ENCODE measurements at places on chromosomes 2 and 18. TPM values are rescaled to one million over a fixed set of nuclear protein-coding genes. Genes with fewer than 3 reads are reported as not detected.

Gene VSNL1
- 88.3 TPM for total RNA-seq

- H3K27ac ChIP-seq, result no peak overlapping the region
- peaks cover 97% of the 10 kb centered on the region for H3K36me3 ChIP-seq
- H3K27me3 ChIP-seq, result no peaks in the 10 kb centered on the region
- DNase-seq, result no peak
- H3K4me1 ChIP-seq, result no peaks in the 10 kb centered on the region
These were observed 59.7 kb upstream of the PDK1 start for GRCh38 chr2:172496160-172496608.

- H3K27me3 ChIP-seq, result no peaks in the 10 kb centered on the region
- no peak overlapping the region for H3K4me3 ChIP-seq
- no peaks in the 10 kb centered on the region for H3K4me1 ChIP-seq
- no peaks in the 10 kb centered on the region for H3K36me3 ChIP-seq
- no peak overlapping the region for H3K27ac ChIP-seq
These were observed 72.7 kb upstream of the ACVR1 start for GRCh38 chr2:157948856-157949255.

- no peaks in the 10 kb centered on the region for H3K27me3 ChIP-seq
- H3K27ac ChIP-seq, result no peak overlapping the region
These were observed 56.9 kb downstream of the DGKD start for GRCh38 chr2:233411162-233411561.

Gene GRHL1
- 112 TPM for total RNA-seq

DNA sequence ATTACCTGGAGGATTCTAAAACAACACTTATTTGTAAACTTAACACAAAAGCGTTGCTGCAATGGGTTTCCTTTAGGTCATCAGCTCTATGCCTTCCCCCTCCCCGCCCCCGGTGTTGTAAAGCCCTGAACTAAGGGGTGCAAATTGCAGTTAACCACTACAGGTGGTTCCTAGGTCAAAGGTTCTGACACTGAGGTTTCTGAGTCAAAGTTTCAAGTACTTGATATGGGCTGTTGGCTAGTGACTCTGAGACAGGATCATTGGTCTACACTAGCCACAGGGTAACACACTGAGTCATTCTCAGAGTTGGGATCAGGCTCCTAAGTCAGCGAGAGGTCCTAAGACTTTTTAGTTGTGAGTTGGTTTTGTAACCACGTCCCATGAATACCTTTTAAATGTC lies 15.4 kb downstream of the IL1B start:
- no peaks in the 10 kb centered on the region for H3K27me3 ChIP-seq
- H3K36me3 ChIP-seq, result no peaks in the 10 kb centered on the region
- no peak for DNase-seq
- H3K27ac ChIP-seq, result no peak overlapping the region
- H3K4me3 ChIP-seq, result no peak overlapping the region

DNA sequence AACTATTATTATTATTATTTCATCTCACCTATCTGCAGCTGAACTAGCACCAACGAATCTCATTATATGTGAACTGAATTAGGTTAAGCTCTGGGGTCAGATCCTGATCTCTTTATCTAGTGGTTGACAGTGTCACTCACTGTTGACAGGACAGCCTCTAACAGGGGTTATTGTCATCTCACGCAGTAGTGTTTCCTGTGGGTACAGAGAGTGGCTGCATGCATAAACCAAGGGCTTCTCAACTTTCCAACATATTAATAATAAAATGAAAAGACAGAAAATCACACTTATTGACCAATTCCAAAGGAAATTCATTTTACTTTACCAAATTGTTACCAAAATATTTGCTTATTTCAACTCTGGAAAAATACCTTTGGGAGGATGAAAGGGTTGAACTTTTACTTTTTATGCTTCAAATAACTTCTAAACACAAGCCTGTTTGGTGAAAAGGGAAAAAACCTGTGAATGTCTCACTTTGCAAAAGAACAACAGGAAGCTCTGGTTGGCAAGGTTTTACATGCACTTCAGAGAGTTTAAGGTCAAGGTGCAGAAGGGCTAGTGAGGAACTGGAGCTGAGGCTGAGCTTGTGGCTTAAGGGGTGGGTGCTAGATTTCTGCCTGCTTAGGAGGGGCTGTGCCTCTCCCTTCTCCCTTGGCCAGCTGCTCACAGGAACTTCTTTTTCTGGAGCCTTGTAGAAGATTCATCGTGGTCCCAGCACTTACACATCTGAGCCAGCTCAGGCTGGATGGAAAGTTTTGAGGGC lies 72.6 kb downstream of the CTAGE1 start:
- no peaks in the 10 kb centered on the region for H3K4me1 ChIP-seq
- no peak overlapping the region for H3K27ac ChIP-seq
- no peaks in the 10 kb centered on the region for H3K27me3 ChIP-seq
- no peak overlapping the region for H3K4me3 ChIP-seq
- no peaks in the 10 kb centered on the region for H3K36me3 ChIP-seq

DNA sequence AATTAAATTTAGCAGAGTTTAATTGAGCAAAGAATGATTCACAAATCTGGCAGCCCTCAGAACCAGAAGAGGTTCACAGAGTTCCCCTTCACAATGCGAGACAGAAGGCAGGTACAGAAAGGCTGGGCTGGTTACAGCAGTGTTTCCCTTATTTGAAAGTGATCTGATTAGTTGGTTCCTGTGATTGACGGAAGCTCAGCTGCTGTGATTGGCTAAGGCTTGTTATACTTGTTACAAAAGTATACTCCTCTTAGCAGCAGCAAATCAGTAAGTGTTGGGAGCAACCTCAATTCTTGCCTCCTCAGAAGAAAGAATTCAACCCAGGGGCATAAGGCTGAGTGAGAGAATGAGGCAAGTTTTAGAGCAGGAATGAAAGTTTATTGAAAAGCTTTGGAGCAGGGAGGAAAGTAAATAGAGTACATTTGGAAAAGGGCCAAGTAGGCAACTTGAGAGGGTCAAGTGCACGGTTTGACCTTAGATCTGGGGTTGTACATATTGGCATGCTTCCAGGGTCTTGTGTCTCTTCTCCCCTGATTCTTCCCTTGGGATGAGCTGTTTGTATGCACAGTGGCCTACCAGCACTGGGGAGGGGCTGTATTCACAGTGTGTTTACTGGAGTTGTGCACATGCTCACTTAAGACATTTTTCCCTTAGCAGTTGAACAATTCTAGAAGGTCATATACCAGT lies 431.8 kb upstream of the RAB12 start:
- no peaks in the 10 kb centered on the region for H3K27me3 ChIP-seq
- H3K36me3 ChIP-seq, result no peaks in the 10 kb centered on the region
- no peak for DNase-seq
- H3K4me1 ChIP-seq, result peaks cover 22% of the 10 kb centered on the region

Gene HOXD8
- total RNA-seq, result 1.2 TPM

Gene PRSS56
- not detected for total RNA-seq

Gene REG3G
- not detected for total RNA-seq

GRCh38 chr2:241072553-241073165 lies 29.4 kb downstream of the MTERF4 start:
- H3K27ac ChIP-seq, result no peak overlapping the region
- DNase-seq, result no peak
- H3K27me3 ChIP-seq, result no peaks in the 10 kb centered on the region
- H3K36me3 ChIP-seq, result no peaks in the 10 kb centered on the region

GRCh38 chr2:97708608-97709007 lies 4.8 kb upstream of the ZAP70 start:
- H3K36me3 ChIP-seq, result no peaks in the 10 kb centered on the region
- no peak overlapping the region for H3K4me3 ChIP-seq
- no peaks in the 10 kb centered on the region for H3K4me1 ChIP-seq
- DNase-seq, result no peak
- H3K27ac ChIP-seq, result no peak overlapping the region
- no peaks in the 10 kb centered on the region for H3K27me3 ChIP-seq

Gene RTP5
- total RNA-seq, result 0.19 TPM

Gene CHCHD5
- 31.2 TPM for total RNA-seq

DNA sequence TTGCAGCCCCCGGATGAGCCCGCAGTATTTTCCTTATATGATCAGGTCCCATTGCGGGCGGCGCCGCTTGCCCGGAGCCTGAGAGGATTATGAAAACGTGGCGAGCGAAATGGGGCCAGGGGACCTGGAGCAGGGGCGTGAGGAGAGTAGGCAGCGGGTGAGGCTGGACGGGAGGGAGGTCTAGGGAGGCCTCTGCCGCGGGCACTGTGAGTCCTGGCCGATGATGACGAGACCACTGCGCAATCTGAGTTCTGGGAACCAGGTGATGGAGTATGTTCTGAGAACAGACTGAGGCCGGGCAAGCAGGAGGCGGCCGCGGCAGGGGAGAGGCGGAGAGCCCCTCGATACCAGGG lies 790 bp upstream of the ACAA2 start:
- no peaks in the 10 kb centered on the region for H3K27me3 ChIP-seq
- H3K4me1 ChIP-seq, result peaks cover 17% of the 10 kb centered on the region
- peak overlapping the region; percentile 99 for H3K27ac ChIP-seq
- H3K36me3 ChIP-seq, result no peaks in the 10 kb centered on the region
